ENCODE measurements at places on chromosomes 13 and 19.

- no peak for DNase-seq
Observed at GRCh38 chr13:80552851-80553440, 212.0 kb upstream of the SPRY2 start.

- DNase-seq: peak; percentile 33
Observed at GRCh38 chr13:33639626-33640080, 178.3 kb upstream of the RFC3 start.

DNA sequence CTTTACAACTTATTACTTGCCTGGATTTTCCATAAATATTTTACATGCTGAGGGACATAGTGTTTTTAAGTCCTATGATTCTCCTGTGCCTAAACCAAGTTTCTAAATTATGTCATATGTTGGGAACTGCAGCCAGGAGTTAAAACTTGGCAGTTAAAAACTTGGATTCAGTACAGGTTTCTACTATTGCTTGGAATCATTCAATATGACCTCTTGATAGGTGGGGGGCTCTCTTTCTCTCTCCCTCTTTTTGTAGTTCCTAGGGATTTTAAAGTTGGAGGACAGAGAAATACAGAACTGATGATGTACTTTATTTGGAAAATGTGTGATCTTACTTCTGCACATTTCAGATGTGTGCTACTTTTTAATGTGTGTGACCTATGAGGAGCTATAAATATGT is 4.7 kb downstream of the CSNK1A1L start:
- DNase-seq: no peak

GRCh38 chr19:3632739-3633558 is 6.4 kb upstream of the CACTIN start:
- DNase-seq: no peak

GRCh38 chr13:25930653-25931052 is 121.2 kb downstream of the SHISA2 start:
- no peak for DNase-seq

- DNase-seq: no peak
Observed at GRCh38 chr13:101157261-101157660, 259.0 kb downstream of the NALCN start.

DNA sequence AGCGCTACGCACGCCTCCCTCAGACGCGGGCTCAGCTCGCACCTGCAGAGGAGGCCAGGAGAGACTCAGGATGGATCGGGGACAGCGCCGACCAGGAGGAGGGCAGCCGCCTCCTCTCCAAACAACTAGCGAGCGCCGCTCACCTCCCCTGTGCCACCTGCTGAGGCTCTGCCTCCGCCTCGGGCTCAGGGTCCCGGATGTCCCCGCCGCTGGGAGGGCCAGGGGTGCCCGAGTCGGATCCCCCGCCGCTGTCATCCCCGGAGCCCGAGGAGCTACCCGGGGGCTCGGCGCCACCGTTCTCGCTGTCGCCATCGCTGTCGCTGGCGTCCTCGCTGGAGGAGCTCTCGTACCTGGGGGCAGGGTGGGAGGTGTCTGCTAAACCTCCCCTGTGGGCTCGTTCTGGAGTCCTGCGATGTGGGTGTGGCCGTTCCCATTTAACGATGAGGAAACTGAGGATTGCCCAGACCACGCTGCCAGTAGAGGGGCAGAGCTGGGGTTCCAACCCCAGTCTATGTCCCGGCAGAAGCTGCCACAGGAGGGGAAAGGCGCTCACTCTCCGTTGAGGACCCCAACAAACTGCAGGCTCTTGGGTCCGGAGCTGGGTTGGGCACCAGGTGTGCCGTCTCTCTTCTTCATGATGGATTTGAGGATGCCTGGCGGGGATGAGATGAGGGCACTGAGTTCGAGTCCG is 9.2 kb downstream of the KANK3 start:
- DNase-seq: no peak

GRCh38 chr19:51129716-51130115 is 5.0 kb downstream of the SIGLEC9 start:
- DNase-seq: no peak

All from activated naive CD8-positive, alpha-beta T cell treated with anti-CD3 and anti-CD28 coated beads, Interleukin-2, amount 50 U/mL, for 24 hours (primary cell).